CD4-positive, alpha-beta T cell treated with Interleukin-2 at 100 ng/mL for 4 hours (primary cell): ENCODE measurements at places on chromosomes 13 and 19.

DNA sequence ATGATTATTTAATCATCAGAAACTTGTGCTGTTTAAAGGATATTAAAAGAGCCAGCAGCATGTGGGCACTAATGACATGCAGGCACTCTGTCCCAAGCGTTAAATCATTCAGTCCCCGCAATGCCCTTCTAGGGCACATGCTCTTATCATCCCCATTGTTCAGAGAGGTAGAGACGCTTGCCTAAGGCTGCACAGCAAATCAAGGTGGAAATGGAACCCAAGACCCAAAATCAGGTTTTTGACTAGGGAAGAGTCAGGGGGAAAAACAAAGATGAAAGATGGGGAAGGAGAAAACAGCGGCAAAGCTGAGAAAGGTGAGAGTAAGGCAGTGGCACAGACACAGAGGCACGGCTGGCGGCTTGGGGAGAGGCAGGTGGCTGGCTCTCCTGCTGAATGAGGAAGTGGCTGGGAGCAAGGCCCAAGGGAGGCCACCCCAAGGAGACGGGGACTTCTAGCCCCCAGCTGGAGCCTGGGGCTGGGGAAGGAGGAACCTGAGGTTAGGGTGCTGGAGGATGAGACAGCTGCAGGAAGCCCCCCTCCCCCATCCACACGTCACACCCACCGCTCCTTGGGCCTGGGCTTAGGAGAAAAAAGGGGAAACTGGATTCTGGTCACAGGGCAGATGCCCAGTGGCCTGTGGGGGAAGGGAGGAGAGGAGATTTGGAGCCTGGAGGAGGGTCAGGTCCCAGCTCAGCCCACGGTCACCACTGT is 1.0 kb upstream of the TYROBP start:
- DNase-seq: peak; percentile 23

DNA sequence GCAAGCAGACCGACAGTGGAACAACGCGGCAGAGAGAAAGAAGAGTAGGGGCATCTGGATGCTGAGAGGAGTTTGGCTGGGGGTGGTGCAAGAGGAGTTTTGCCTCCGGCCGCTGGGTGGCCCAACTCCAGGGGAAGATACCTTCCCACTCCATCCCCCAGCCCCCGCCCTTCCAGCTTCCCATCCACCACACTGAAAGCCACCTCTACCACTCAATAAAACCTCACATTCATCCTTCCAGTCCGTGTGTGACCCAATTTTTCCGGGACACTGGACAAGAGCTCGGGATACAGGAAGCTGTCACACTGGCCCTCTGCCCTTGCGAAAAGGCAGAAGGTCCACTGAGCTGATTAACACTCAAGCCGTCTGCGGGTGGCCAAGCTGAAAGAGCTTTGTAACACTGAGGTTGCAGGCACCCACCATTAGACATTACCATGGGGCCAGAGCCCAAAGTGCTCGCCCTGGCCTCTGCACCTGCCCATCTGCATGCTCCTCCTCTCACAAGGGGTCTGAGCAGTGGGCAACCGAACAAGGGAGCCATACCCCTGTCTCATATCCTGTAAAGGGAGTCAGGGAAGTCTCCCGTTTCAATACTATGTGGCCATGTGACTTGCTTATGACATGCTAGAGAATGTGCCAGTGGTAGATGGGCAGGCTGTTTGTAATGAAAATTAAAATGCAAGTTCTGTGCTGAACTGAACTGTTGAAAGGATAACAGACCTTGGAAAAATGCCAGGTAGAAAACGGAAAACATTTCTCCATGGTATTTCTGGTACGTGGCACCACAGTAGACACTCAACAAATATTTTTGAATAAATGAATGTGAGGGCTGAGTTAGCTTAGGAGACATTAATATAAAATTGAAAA is 205.1 kb upstream of the STARD13 start:
- DNase-seq: no peak

GRCh38 chr19:32350987-32351348 is 5.6 kb downstream of the ZNF507 start:
- no peak for DNase-seq

DNA sequence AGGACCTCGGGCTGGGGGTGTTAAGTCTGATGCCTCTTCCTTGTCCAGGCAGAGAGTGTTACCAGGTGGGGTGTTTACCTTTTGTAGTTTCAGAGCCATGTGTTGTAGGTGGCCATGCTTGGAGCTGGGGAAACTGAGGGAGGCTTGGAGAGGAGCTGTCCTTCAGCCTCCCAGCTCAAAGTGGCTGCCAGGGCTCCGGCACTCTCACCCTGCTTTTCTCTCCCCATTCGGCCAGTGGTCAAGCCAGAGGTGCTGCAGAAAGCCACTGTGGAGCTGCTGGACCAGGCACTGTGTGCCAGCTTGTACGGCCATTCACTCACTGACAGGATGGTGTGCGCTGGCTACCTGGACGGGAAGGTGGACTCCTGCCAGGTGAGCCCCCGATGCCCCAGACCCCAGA is 17.4 kb downstream of the TIMM13 start:
- no peak for DNase-seq

- no peak for DNase-seq
Measured at GRCh38 chr19:16611121-16611520, 16.9 kb downstream of the MED26 start.

- DNase-seq: no peak
Measured at GRCh38 chr19:5621311-5621944, 1.1 kb downstream of the SAFB2 start.
